ENCODE measurements at places on chromosomes 7 and 10.

DNA sequence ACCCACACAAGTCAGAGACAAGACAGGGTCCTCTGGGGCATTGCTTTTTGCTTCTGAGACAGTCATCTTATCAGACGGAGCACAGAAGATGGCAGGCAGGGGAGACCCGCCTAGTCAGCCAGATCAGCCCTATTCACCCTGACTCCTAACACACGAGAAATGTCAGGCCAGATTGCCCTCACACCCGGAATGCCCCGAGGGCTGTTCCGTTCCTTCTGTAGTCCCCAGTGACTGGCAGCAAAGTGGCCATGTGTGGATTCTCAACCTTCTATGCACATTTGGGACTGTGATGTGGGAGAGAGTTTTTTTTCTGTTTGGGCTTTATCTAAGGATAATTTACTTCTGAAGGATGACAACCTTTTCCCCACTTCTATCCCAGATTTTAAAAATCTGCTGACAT lies 35.5 kb upstream of the TBX20 start:
- no peak for DNase-seq

- no peak for DNase-seq
Measured at GRCh38 chr7:114916261-114916892, 5.5 kb upstream of the MDFIC start.

DNA sequence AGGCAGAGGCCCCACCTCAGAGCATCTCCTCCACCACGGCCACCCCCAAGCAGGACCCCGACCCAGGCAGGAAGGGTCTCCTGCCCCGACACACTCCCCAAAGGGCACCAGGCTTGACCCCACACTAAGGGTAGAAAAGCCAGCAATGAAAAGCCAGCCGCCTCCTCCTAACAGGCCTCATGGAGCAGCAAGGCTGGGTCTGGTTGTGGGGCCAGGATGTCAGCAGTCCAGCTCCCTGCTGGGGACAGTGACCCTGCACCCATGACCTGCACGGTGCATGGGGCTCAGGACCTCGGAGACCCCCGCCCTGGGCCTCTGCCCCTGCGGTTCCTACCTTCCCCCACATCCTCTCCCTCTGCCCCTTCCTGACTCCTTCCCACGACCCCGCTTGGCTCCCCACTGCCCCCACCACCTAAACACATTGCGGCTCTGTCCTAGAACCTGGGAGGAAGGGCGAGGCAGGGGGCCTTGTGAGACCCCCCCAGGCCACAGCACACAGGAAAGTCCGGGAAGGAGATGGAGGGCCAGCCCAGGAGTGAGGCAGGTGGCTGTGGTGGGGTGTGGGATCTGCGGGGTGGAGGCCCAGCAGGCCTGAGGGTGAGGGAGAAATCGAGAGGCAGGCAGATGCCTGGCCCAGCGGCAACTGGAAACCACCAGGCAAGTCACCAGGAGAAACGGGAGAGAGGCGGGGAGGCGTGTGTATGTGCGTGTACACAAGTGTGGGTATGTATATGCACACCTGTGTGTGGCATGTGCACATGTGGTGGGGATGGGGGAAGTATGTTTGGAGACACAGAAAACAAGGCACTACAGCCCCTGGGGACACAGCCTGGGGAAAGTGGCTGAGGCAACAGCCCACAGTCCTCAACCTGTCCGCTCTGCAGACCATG lies 229.9 kb downstream of the MAD1L1 start:
- no peak for DNase-seq

DNA sequence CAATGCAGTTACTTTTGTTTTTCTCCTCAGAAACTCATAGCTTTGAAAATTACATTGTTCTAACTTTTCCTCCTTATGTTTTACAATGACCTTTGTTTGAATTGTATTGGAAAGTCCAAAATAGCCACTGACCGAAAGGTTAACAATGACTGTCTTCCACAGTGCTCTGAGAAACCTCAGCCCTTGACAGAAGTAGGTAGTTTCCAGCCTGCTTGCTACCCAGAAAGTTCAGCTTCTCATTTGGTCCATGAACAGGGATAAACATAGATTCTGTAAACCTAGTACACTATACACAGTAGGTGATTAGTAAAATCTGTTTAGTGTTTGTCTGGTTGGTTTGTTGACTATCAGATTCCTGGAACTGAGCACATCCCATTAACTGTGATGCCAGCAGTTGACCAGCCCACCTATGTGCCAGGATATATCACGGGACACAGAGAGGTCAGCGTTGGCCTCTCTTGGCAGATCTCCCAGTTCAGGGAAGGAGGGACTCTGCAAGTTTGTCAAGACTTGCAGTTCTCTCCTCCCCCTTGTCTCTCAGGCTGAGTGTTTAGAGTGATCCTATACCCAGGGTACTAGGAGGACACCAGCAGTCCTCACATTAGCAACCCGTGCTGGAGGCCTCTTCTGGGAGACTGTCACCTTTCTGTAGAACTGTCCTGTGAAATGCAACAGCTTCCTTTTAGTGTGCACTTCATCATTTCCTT lies 297.6 kb downstream of the ARHGAP12 start:
- no peak for DNase-seq

DNA sequence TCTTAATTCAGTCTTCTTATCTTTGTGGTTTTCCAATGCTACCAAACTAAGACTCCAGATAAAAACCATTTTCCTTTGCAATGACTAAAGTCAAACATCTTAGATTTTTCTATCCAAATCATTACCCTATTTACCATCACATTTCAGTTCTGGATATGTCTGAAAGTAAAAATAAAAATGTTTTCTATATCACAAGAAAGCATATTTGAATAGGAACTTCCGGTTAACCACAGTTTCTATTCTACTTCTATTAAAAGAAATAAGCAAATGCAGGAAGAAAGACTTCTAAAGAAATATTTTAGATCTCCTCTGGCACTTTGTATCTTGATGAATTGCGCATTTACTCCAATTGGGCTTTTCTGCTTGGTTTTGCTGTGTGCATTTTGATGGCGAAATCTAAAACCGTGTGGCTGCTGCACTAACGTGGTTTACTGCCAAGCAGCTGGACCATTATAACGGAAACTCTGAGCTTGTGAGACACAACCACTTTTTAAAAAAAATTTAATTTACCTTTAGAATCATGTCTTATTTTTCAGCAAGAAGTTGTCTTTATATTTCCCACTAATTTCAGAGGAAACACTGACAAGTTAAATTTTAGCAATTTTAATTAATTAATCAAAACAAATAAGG lies 146.1 kb downstream of the VPS50 start:
- no peak for DNase-seq

- no peak for DNase-seq
Measured at GRCh38 chr10:63799521-63800300, 278.5 kb downstream of the REEP3 start.

GRCh38 chr7:112640685-112641084 lies 149.5 kb downstream of the TMEM168 start:
- DNase-seq: no peak

- no peak for DNase-seq
Measured at GRCh38 chr10:69073026-69073425, 14.9 kb upstream of the SRGN start.

- DNase-seq: no peak
Measured at GRCh38 chr10:21519397-21519933, 6.0 kb downstream of the SKIDA1 start.

GRCh38 chr7:37098762-37099161 lies 349.9 kb downstream of the ELMO1 start:
- DNase-seq: no peak

GRCh38 chr10:77841711-77842375 lies 84.7 kb downstream of the DLG5 start:
- DNase-seq: no peak

DNA sequence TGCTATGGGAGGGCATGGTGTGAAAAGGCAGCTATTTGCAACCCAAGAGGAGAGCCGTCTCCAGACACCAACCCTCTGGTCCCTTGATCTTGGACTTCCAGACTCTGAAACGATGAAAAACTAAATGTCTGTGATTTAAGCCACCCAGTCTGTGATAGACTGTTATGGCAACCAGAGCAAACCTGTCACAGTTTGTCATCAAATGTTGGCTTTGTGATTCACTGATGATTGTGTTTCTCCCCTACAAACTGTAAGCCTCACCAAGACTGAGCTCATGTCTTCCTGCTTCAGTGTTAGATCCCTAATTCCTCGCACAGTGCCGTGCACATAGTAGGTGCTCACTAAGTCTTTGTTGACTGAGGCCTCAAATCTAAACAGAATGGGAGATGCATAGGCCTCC lies 224.6 kb upstream of the PITRM1 start:
- DNase-seq: no peak

DNA sequence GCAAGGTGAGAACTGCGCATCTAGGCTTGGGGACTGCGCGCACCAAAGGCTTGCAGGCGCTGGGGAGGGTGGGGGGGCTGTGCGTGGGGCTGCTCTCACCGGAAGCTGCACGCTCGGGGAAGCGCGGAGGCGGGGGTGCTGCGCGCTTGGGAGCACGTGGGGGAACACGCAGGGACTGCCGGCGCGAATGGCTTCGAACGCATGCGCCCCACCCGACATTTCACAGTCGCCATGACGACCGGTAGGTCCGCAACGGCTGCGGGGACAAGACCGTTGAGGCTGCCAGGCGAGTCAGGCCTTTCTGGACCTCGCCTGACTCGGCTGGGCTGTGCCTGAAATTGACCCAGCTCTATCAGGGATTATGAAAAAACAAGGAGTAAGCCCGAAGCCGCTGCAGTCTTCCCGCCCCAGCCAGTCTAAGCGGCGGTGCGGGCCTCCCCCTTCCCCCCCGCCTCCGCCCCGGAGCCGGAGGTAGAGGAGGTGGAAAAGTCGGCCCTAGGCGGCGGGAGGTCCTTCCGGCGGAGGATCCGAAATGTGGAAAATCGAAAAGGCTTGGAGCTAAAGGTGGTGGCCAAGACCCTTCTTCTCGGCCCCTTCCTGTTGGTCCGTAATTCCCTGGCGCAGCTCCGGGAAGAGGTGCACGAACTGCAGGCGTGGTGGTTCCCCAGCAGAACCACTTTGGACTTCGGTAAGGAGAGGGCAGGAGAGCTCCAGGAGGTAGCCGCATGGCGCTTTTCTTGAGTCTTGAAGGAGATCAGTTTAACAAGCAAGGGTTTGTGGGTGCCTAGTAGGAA lies 34.9 kb upstream of the STEAP1 start:
- DNase-seq: no peak

All from H1 (cell line).